ENCODE measurements at places on chromosomes 3 and 15.
A peak's percentile ranks its signal among the peaks of the same experiment; 100 is the strongest.

DNA sequence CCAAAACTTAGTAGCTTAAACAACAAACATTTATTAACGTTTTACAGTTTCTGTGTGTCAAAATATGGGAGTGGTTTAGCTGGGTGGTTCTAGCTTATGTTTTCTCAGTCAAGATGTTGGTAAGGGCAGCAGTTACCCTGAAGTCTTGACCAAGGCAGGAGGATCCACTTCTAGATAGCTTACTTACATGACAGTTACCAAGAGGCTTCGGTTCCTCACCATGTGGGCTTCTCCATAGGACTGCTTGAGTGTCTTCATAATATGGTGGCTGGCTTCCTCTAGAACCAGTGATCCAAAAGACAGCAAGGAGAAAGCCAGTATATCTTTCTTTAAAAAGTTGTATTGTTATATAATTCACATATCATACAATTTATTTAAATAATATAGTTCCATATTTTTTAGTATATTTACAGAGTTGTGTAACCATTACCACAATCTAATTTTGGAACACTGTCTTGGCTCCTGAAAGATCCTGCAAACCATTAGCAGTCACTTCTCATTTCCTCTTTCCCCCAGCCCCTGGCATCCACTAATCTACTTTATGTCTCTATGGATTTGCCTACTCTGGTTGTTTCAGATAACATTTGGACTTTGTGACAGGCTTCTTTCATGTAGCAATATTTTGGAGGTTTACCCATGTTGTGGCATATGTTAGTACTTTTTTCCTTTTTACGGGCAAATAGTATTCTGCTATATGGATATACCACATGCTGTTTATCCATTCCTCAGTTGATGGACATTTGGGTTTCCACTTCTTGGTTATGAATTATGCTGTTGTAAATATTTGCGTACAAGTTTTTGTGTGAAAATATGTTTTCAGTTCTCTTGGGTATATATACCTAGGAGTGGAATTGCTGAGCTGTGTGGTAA, 33.3 kb downstream of the MAPK6 start:
- H3K4me3 ChIP-seq = no peak overlapping the region
- DNase-seq = no peak
- no peaks in the 10 kb centered on the region for H3K27me3 ChIP-seq
- H3K27ac ChIP-seq = no peak overlapping the region
- H3K4me1 ChIP-seq = no peaks in the 10 kb centered on the region

- DNase-seq = no peak
- H3K4me3 ChIP-seq = no peak overlapping the region
- H3K27me3 ChIP-seq = no peaks in the 10 kb centered on the region
- no peaks in the 10 kb centered on the region for H3K4me1 ChIP-seq
- H3K36me3 ChIP-seq = no peaks in the 10 kb centered on the region
Observed at GRCh38 chr15:80736560-80736959, 41.5 kb downstream of the ABHD17C start.

DNA sequence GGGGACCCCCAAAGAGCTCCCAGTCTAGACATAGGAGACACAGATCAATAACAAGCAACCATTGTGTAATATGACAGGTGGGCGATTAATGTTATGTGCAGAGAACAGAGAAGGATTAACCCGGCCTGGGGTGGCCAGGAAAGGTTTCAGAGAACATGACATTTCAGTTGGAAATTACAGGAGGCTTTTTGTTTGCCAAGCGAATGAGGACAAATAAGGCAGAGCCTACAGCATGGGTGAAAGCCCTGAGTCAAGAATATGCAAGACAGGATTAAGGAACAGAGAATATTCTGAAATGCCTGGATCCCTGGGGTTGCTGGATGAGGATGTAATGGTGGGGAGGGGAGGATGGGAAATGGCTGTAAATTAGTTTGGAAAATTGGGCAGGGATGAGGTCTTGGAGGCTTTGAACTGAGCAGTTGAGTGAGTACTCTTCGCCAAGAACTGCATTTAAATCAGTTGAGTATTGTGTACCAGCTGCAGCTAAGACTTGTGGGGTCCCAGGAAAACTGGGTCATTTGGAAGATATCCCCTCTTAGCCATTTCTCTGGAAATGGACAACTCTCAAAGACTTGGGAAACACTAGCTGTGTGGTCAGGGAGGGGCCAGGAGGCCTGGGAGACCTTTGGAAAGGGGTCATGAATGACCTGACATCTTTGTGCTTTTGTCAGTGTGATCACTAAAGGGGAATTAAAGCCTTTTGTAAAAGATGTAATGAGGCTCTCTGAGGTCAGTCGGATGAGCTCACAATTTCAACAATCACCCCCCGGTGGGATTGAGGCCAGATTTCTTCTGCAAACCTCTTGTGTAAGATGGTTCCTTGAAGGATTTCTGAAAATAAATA, 198.6 kb upstream of the NR2E3 start:
- no peak for DNase-seq
- no peaks in the 10 kb centered on the region for H3K36me3 ChIP-seq
- H3K27me3 ChIP-seq = no peaks in the 10 kb centered on the region
- H3K27ac ChIP-seq = peak overlapping the region; percentile 58
- H3K4me1 ChIP-seq = peaks cover 5% of the 10 kb centered on the region

DNA sequence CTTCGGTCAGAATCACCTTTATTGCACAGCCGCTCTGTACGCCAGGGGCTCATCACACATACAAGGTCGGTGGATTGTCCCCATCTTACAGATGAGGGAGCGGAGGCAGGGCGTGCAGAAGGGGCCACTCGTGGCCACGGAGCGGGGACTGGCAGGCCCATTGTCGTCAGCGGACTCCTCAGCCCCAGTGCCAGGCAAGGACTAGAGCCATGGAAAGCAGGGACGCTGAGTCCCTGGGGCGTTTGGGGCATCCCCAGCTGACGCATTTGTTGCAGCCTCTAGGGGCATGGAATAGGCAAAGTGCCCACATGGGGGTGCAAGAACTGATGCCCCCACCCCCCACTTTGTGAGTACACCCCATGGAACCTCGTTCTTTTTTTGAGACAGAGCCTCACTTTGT, 29.8 kb upstream of the FURIN start:
- peaks cover 4% of the 10 kb centered on the region for H3K4me1 ChIP-seq
- no peak for DNase-seq
- no peak overlapping the region for H3K27ac ChIP-seq
- H3K36me3 ChIP-seq = no peaks in the 10 kb centered on the region
- no peaks in the 10 kb centered on the region for H3K27me3 ChIP-seq

GRCh38 chr3:26004172-26004571, 214.3 kb downstream of the OXSM start:
- no peaks in the 10 kb centered on the region for H3K36me3 ChIP-seq
- H3K27ac ChIP-seq = no peak overlapping the region
- H3K27me3 ChIP-seq = no peaks in the 10 kb centered on the region
- H3K4me1 ChIP-seq = no peaks in the 10 kb centered on the region
- H3K4me3 ChIP-seq = no peak overlapping the region

- H3K36me3 ChIP-seq = peaks cover 4% of the 10 kb centered on the region
- H3K4me1 ChIP-seq = no peaks in the 10 kb centered on the region
- no peak overlapping the region for H3K4me3 ChIP-seq
- no peaks in the 10 kb centered on the region for H3K27me3 ChIP-seq
- H3K27ac ChIP-seq = no peak overlapping the region
Observed at GRCh38 chr3:45462522-45463265, 74.3 kb downstream of the LARS2 start.

DNA sequence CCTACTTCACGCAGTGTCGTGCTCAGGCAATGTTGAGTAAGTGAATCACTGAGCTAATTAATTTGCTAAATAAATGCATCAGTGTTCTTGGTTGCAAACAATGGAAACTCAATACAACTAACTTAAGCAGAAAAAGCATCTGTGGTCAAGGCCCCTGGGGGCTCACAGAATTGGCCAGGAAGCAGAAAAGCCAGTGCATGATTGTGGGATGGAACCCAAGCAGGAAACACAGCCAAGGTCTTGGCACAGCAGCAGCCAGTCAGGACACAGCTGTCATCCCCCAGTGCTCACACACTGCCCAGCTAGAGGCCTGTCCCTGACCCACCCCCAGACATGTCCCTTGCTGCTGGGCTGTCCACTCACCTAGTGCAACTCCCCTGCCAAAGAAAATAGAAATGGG, 85.9 kb downstream of the AQP9 start:
- peak; percentile 62 for DNase-seq
- H3K36me3 ChIP-seq = no peaks in the 10 kb centered on the region
- H3K27me3 ChIP-seq = no peaks in the 10 kb centered on the region
- H3K27ac ChIP-seq = peak overlapping the region; percentile 9
- no peak overlapping the region for H3K4me3 ChIP-seq

GRCh38 chr3:149016242-149016641, 24.9 kb downstream of the GYG1 start:
- DNase-seq = no peak
- H3K4me3 ChIP-seq = no peak overlapping the region
- no peaks in the 10 kb centered on the region for H3K4me1 ChIP-seq
- H3K36me3 ChIP-seq = no peaks in the 10 kb centered on the region

DNA sequence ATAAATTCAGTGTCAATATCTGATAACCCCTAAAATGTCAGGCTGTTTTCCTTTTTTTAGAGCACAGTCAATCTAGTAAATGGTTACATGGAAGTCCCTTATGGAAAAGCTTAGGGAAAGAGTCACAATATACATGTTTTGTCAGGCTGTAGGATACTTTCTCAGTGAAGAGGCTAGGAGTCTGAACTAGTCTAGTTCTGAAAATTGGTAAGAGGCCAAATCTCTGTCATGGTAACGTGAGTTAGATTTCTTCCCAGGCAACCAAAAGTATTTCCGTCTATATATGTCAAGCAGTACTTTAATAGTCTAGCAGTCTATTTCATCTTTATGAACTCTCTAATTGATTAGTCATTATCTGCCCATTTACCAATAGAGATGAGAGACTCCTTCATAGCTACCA, 215.9 kb upstream of the LRRC3B start:
- no peaks in the 10 kb centered on the region for H3K36me3 ChIP-seq
- H3K4me3 ChIP-seq = no peak overlapping the region
- H3K4me1 ChIP-seq = no peaks in the 10 kb centered on the region
- no peak for DNase-seq
- H3K27ac ChIP-seq = no peak overlapping the region

DNA sequence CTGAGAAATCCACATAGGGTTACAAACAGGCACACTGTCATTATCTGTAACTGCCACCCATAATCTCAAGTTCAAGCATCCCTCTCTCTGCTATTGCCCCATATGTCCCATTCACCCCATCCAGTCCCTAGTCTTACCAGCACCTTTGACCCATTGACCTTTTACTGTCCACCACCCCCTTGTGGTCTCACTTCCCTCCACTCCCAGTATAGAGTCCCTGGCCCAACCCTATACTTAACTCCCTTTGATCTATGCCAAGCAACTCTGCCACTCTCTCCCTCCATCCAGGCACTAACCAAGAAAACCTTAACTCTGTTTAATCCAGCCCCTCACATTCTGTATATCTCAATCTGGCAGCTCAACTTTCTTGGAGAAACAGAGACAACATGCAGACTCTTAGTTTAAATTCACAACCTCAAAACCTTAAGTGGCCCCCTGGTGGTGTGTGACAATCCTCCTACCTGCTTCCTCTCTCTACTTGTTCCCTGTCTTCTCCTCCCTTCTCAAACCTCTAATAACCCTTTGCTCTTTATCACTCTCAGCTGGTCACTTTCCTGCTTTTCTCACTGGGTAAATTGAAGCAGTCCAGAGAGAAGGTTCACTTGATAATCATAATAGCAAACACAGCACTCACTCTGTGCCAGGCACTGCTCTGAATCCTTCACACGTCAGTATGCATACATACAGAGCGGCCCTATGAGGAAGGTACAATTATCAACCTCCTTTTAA, 162.7 kb downstream of the STT3B start:
- H3K4me1 ChIP-seq = no peaks in the 10 kb centered on the region
- H3K36me3 ChIP-seq = no peaks in the 10 kb centered on the region
- H3K27ac ChIP-seq = no peak overlapping the region
- no peaks in the 10 kb centered on the region for H3K27me3 ChIP-seq
- no peak overlapping the region for H3K4me3 ChIP-seq

DNA sequence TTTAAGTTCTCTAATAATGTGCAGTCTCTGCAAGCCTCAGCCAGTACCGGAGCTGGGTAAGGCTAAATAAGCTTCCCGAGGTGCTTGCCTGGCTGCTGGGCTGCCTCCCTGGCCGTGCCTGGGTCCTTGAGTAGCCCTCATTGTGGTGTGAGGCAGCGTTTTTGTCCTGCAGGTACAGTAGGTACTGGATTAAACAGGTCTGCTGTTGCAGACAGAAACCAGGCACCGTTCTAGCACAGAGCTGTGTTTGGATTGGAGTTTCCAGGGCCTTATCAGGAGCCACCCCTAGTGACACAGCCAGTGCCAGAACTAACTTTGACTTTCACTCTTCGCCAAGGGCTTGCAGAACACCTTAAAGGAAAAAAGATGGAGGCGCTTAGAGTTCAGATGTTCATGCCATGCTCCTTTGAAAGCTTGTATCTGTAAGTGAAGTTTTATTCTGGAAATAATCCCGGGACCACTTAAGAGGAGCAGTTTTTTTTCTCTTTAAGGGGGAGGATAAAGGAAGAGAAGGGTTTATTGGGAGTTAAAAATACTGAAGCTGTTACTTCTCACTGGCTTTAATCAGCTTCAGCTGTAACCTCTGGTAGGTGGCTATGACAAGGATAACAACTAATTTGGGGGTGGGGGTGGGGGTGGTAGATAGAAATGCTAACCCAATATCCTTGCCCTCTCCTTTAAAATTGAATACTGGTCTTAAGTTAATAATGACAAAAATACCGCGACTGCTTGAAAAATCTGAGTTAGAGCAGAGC, 126.8 kb downstream of the MITF start:
- DNase-seq = no peak
- no peaks in the 10 kb centered on the region for H3K27me3 ChIP-seq
- no peaks in the 10 kb centered on the region for H3K36me3 ChIP-seq
- H3K4me3 ChIP-seq = no peak overlapping the region
- no peaks in the 10 kb centered on the region for H3K4me1 ChIP-seq

GRCh38 chr3:57074135-57074534, 13.7 kb downstream of the SPATA12 start:
- no peak overlapping the region for H3K27ac ChIP-seq
- H3K36me3 ChIP-seq = no peaks in the 10 kb centered on the region
- DNase-seq = no peak
- no peaks in the 10 kb centered on the region for H3K27me3 ChIP-seq
- no peaks in the 10 kb centered on the region for H3K4me1 ChIP-seq

GRCh38 chr3:124860599-124860998, 26.6 kb downstream of the ITGB5 start:
- no peaks in the 10 kb centered on the region for H3K4me1 ChIP-seq
- DNase-seq = peak; percentile 62
- H3K27ac ChIP-seq = peak overlapping the region; percentile 65
- no peaks in the 10 kb centered on the region for H3K27me3 ChIP-seq
- H3K36me3 ChIP-seq = no peaks in the 10 kb centered on the region
- H3K4me3 ChIP-seq = no peak overlapping the region

DNA sequence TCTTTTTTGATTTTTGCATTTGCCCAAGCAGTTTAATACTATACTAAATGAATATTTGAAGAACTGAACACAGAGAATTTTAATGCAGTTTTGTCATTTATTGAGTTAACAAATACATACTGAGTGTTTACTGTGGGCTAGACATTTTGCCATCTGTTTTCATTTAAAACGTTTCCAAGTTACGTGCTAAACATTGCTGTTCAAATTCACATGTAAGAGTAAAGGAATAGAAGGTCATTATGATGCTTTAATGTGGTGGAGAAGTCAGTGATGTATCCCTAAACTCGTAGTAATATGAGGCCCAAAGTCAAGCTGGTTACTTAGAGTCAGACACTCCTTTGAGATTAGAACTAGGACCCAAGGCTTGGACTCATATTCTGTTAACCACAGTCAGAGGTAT, 49.4 kb downstream of the CRYBG3 start:
- no peak overlapping the region for H3K4me3 ChIP-seq
- no peak overlapping the region for H3K27ac ChIP-seq
- no peak for DNase-seq
